NCI-H2081 (cell line): ENCODE measurements at places on chromosomes 6 and 20.

DNA sequence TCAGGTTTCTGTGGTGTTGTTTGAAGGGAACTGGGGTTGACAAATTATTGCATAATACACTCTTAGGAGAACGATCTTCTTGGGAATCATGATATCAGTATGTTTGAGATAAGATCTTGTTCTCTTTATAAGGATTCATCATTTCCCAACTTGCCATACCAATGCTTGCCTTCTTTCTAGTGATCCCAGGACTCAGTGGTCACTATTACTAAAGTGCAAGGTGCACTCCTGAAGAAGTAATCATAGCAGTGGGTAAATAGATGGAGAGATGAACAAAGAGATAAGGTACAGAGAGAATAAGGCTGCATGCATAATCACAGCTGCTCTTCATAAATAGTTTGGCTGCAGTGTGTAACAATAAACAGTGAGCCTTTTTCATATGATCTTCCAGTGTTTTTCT is 404.0 kb downstream of the DOK5 start:
- DNase-seq: no peak

GRCh38 chr20:62856931-62857619 is 4.5 kb downstream of the TCFL5 start:
- no peak for DNase-seq

DNA sequence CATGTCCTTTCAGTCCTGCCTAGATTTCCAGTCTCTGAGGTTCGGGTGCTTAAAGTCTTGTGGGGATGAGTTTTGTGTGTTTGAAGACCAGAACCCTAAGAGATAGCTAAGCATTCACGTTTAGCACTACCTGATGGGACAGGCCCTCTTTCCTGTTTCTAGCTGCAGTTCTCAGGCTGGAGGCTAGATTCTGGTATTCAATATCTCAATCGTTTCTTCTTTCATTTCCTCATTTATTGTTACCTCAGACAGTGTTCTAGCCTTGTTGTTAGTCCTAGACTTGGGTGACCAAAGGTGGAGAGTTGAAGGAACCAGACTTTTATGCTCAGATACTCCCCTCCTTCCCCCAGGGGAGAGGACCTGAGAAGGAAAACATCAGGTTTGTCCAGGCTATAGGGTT is 16.8 kb downstream of the CEP250 start:
- no peak for DNase-seq

- no peak for DNase-seq
These were observed 33.7 kb upstream of the SIRPA start for GRCh38 chr20:1861347-1861976.

GRCh38 chr6:63740709-63741108 is 105.1 kb downstream of the PHF3 start:
- DNase-seq: no peak

DNA sequence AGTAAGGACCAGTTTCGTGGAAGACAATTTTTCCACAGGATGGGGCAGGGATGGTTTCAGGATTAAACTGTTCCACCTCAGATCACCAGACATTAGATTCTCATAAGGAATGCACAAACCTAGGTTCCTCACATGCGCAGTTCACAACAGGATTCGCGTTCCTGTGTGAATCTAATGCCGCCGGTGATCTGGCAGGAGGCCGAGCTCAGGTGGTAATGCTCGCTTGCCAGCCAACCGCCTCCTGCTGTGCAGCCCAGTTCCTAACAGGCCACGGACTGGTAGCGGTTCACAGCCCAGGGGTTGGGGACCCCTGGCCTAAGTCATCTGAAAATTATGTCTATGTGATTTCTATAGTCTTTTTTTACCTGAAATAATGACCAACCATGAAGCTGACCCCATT is 217.5 kb downstream of the TMEM200A start:
- DNase-seq: no peak

DNA sequence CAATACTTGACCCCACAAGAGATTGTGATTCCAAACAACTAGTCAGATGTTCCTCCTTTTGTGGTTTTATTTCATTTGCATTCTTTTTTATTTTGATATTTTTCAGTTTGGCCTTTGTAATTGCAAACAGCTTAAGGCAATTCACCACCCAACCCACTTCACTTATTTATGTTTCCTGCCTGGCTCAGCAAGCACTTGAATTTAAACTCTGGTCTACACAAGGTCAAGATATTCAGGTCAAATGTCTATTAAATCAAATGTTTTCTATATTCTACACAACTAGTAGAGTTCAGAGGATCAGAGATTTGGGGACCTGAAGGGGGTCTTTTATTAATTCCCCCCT is 100.1 kb downstream of the SGK1 start:
- DNase-seq: no peak

DNA sequence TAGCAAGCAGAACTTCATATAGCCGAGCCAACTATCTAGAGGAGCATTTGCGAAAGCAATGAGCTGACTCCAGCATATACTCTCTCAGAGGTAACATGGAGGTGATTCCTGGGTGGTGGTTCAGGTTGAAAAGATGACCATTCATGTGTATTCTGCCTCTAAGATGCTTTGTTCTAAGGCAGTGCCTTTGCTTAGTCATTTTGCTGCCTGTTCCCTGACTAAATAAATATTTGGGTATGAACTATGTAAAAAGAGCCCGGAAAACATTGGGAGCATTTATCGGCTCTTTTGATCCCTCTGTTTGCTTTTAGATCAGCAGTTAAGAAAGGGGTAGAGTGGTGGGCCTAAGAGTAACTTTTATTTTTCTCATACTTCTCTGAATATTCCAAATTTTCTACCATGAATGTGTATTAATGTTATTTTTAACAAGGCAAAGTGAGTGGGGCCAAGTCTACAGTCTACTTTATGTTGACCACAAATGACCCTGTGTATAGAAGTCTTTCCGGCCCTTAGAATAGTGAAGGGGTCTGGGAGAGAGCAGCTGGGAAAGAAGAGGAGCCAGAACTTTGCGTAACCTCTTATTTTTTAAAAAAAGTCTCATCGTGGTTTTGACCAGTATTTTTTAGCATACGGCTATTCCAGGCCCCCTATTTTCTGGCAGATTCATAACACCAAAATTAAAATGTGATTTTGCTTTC is 206.5 kb upstream of the EYA4 start:
- DNase-seq: no peak

GRCh38 chr20:39259010-39259803 is 297.1 kb downstream of the DHX35 start:
- no peak for DNase-seq

DNA sequence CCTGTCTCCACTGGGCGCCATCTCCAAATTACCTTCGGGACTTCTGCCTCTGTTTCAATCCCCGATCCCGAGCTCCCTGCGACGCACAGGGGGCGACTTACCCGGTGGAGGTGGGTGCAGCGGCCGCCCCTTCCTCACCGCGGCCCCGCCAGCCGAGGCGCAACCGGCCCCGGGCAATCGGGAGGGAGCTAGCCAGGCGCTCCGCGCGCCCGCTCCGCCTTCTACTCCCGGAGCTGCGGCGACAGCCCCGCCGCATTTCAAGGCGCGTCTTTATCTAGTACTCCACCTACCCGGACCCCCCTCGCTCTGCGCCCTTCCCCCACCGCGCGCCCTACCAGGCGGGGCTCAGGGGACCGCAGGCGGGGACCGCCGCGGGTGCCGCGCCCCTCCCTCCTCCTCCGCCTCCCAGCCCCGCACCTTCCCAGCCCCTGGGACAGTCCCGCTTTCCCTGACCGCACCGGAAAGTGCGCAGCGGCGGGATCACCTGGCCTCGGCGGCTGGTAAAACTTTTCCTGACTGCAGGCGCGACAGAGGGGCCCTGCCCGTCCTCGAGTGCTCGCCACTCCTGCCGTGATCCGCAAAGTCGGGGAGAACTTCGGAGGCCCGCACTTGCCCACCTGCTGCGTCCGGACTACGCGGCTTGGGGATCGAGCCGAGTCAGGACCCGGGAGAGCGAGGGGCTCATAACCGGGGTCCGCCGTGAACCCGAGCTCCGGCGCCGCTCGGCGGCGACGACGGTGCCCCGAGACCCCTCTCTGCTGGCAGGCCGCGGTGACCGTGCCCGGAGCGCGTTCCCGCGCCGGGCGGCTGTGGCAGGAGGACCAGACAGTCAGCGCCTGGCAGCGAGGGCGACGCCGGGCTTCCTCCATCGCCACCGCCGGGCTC is 8.0 kb upstream of the NKX2-2 start:
- no peak for DNase-seq

GRCh38 chr6:37620519-37620918 is 77.2 kb downstream of the MDGA1 start:
- DNase-seq: no peak

- DNase-seq: no peak
These were observed 102.7 kb downstream of the TSHZ2 start for GRCh38 chr20:53074811-53075314.

DNA sequence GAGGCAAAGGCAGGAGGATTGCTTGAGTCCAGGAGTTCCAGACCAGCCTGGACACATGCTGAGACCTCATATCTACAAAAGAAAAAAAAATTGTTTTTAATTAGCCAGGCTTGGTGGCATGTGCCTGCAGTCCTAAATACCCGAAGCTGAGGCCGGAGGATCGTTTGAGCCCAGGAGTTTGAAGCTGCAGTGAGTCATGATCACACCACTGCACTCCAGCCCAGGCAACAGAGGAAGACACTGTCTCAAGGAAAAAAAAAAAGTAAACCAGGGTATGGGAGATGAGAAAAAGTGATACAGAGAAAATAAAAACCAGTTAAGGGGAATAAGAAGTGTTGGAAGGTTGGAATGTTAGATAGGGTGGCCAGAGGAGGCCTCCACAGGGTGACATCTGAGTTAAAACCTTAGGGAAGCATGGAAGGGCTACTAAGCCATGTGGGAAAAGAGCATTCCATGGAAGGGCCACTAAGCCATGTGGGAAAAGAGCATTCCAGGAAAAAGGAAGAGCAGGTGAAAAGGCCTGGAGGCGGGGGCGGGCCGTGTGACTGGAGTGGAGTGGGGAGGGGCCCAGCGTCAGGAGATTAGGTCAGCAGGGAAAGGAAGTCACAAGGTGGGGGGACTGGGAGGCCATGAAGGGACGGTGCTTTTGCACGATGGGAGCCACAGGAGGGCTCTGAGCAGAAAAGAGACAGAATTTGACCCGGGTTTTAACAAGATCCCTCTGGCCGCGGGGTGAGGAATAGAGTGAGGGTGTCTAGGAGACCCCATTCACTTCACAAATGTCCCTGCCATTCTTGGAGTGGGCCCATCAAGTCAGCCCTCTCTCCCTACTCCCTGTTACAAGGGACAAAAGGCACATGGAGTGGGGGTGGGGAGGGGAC is 18.3 kb downstream of the CPNE5 start:
- DNase-seq: no peak
